ENCODE measurements at places on chromosomes 7 and 10. TPM values are rescaled to one million over a fixed set of nuclear protein-coding genes. Genes with fewer than 3 reads are reported as not detected.
A peak's percentile ranks its signal among the peaks of the same experiment; 100 is the strongest.

- H3K27me3 ChIP-seq, result no peaks in the 10 kb centered on the region
- H3K36me3 ChIP-seq, result no peaks in the 10 kb centered on the region
- H3K4me1 ChIP-seq, result no peaks in the 10 kb centered on the region
- no peak overlapping the region for H3K27ac ChIP-seq
These were observed 23.9 kb downstream of the CACNB2 start for GRCh38 chr10:18164093-18164492.

TDRD1 gene
- total RNA-seq, result 0.14 TPM

DNA sequence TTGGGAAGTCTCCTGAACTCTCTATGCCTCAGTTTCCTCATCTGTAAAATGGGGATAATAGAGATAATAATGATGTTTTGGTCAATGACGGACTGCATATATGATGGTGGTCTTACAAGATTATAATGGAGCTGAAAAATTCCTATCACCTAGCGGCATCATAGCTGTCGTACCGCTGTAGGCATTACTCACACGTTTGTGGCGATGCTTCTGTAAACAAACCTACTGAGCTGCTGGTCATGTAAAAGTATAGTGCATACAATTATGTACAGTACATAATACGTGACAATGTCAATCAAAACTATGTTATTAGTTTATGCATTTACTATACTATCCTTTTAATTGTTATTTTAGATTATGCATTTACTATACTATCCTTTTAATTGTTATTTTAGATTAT, 339.1 kb upstream of the NPVF start:
- H3K36me3 ChIP-seq, result no peaks in the 10 kb centered on the region
- no peak for DNase-seq
- no peaks in the 10 kb centered on the region for H3K27me3 ChIP-seq
- no peak overlapping the region for H3K4me3 ChIP-seq
- no peaks in the 10 kb centered on the region for H3K4me1 ChIP-seq

DNA sequence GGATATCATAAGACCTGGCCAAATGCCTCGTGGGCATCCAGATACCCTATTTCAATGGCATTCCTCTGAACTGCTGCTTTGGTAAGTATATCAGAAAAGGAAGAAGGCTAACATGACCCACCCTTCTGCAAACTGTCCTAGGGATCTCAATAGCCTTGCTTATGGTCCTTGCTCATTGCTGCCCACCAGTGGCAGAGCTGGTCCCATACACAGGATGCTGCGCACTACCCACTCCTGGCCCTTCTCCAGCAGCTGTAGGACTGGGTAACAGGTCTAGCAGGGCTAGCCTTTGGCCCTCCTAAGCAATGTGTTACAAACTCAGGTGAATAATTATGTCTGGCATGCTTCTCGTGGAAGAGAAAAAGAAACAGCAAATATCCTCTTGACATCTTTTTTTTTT, 72.5 kb downstream of the C10orf90 start:
- DNase-seq, result peak; percentile 70
- H3K4me1 ChIP-seq, result no peaks in the 10 kb centered on the region
- H3K27me3 ChIP-seq, result no peaks in the 10 kb centered on the region
- no peak overlapping the region for H3K27ac ChIP-seq
- no peak overlapping the region for H3K4me3 ChIP-seq
- no peaks in the 10 kb centered on the region for H3K36me3 ChIP-seq

Measured in upper lobe of right lung (tissue), 1 donor.